ENCODE measurements at places on chromosomes 12 and 14.

- no peak for DNase-seq
Observed at GRCh38 chr14:89347885-89348284, 69.1 kb downstream of the FOXN3 start.

- DNase-seq = no peak
Observed at GRCh38 chr14:89911010-89911919, 43.3 kb downstream of the EFCAB11 start.

DNA sequence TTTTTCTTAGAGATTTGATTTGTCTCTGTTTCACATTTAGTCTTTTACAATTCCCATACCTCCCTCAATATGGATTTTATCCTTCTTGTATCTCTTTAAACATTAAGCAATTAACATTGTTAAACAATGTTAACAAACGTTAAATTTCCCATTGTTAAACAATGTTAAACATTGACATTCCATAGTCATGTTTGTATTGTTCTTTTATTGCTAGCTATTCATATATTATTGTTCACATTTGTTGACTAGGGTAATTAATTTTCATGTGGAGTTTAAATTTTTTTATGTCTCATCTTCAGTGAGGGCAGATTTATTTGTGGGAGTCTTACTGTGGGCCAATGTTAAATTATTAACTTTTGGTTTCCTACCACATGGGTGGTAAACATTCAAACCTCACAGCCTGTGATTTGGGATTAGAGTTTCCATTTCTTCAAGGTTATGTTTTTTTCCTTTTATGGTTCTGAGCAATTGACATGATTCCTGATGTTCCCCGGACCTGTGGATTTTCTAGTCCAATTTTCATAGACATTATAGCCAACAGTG lies 294.3 kb downstream of the ALG10B start:
- no peak for DNase-seq

- DNase-seq = no peak
Observed at GRCh38 chr12:31306866-31307265, 19.1 kb downstream of the SINHCAF start.

DNA sequence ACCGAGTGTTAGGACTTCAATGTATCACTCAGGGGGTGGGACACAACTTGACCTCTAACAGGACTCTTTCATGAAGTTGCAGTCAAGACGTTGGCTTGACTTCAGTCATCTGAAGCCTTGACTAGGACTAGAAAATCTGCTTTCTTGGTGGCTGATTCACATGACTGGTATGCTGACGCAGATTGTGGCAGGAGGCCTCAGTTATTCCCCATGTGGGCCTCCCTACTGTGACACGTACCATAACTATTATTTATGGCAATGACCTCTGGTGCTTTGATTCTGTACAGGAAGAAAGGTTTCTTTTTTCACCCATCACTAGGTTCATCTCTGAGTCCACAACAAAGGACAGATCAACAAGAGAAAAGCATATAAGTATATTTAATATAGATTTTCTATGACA lies 270.4 kb downstream of the NEDD1 start:
- no peak for DNase-seq

DNA sequence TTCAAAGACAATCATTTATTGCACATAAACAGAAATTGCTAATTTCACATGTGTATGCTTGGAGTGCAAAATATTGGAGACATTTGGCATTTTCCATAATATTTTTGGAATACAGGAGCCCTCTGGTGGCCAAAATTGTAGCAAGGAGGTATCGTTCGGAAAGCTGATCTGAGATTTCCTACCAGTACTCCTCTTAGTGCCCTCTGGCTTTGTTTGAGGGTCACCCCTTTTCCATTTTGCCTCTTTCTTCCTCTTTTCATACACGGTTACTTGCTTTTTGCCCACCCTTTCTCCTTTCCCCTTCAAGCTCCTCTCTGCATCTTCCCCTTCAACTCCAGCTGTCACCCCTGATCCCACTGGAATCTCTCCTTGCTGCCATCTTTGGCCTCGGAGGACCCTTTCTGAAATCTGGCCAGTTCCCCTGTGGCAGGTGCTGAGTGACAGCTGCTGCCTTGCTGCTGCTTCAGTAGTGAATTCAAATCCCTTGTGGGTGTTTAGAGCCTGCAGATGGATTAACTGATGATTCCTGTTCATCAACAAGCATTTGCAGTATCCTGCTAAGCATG lies 164.6 kb upstream of the PARP11 start:
- DNase-seq = no peak

- no peak for DNase-seq
Observed at GRCh38 chr12:62692884-62693283, 226.3 kb downstream of the MON2 start.

DNA sequence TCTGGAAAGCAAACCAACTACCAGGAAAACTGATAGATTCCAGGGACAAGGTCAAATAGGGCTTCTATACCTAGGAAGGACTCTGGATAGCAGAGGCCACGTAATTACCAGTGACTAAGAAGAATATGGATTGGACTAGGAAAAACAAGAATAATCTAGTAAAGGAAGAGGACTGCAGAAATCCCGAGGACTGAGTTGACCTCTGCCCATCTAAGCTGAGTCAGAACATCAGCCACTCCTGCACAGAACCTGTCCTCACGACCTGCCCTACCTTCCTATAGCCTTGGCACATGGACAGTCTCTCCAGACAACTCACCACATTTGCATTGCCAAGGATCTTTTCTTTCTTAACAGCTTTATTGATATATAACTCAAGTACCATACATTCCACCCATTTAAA lies 2.3 kb downstream of the OR6J1 start:
- DNase-seq = no peak
